ENCODE measurements at places on chromosomes 5 and 9.

- DNase-seq: no peak
These were observed 256.3 kb upstream of the C9orf72 start for GRCh38 chr9:27829621-27830020.

DNA sequence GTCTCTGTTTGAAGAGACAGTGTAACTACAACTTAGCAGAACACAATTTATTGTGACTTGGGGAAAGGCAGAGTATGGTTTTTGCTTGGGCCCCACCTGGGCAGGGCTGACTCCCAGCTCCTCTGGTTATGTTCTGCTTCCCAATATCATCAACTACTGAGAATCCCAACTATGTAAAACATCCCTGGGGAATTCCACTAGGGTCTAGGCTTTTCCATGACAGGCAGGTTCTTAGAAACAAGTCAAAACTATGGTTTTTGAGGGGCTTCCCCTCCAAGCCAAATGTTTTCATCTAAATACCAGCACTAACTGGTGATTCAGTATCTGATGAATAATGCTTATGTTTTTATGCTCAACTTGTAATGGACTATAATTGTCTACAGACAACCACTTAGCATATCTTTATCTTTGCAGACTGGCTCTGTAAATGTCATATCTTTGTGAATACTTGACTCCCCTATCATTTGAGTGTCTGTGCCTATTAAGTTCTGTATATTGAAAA is 409.5 kb downstream of the PDE4D start:
- DNase-seq: no peak

DNA sequence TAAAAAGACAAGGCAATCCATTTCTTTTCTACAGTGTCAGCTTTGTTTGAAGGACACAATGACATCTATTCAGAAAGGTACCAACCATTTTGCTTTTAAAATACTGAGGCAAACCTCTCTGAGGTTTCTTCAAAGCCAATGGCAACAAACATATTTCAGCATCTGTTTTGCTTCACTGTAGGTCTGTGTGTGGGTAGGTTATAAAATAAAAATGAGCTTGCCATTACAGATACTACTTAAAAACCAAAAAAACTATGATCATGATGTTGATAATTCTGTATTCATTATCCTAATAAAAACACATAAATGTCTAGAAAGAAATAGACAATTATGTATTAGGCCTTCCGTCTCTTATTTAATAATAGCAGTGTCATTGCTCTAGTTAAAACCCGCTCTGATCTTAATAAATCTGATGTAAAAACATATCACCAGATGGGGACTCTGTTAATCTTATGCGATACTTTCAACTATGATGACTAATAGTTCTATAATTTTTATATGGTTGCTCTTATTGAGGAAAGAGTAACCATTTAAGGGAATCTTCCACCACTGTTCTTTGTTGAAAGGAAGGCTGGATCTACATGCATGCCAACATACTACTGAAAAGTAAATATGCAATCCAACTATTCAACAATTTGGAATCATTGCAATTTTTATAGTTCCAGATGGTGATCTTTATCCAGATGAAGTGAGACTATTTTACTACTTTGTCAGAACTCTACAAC is 647.2 kb downstream of the PDE4D start:
- DNase-seq: no peak

- DNase-seq: no peak
These were observed 94.5 kb upstream of the SPATA31D4 start for GRCh38 chr9:81833563-81834345.

DNA sequence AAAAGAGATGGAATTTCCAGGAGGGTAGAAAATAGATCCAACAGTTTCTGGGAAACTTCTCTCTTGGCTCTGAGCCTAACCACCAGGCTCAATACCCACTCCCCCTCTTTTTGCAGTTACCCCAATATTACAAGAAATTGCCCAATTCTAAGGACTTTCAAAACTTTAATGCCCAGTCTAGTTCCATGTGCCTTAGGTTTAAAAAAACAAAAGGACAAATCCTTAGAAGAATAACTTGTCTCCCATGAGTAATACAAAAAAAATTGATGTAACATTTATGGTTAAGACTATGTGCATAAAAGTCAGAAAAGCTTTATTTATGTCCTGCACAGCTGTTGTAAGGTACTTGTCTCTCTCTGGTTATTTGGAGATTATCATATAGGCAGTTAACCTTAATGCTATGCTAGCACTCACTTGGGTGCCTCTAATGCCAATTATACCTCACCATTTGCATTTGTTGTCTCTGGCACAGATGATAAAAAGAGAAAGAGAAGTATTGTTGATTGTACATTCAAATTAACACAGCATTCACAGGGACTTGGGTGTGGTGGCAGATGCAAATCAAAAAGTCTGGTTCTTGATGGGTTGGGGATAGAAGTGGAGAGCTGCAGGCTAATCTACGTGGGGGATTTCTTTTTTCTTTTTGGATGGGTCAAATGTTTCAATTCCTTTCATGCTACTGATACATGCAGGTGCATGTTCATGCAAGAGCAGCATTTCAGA is 159.4 kb downstream of the PIK3R1 start:
- DNase-seq: no peak

GRCh38 chr9:34540827-34541226 is 18.0 kb upstream of the ENHO start:
- no peak for DNase-seq

Data from effector CD8-positive, alpha-beta T cell (primary cell).